ENCODE measurements at places on chromosomes 1 and 21.
A peak's percentile ranks its signal among the peaks of the same experiment; 100 is the strongest.

GRCh38 chr1:93021539-93022134, 57.4 kb upstream of the MTF2 start:
- DNase-seq: peak; percentile 16

DNA sequence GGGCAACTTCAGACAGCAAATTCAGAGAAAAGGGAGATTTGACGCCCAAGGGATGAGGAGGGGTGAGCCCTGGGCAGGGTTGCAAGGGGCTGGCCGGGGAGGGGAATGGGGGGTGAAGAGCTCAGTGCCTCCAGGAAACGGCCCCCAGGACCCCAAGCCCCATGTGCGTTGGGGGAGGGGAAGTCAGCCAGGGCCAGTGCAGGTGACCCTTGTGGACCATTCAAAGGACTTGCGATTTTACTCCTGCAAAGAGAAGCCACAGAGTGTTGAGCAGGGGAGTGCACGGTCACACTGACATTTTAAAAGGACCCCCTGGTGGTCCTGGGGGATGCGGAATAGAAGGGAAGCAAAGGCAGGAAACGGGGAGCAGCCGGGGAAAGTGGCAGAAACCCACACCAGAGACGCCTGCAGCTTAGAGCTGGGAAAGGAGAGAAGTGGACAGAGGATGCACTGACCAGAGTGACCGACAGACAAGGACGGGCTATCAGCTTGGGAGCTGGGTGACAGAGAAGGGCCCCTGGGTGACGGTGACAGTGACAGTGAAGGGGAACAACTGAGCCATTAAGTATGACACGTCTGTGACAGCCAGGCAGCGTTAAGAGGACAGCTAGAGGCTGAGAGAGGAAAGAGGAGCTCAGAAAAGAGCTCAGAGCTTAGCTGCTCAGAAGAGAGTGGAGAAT, 54.0 kb upstream of the TMEM51 start:
- no peak for DNase-seq

GRCh38 chr1:214215583-214215982, 65.4 kb upstream of the SMYD2 start:
- no peak for DNase-seq

DNA sequence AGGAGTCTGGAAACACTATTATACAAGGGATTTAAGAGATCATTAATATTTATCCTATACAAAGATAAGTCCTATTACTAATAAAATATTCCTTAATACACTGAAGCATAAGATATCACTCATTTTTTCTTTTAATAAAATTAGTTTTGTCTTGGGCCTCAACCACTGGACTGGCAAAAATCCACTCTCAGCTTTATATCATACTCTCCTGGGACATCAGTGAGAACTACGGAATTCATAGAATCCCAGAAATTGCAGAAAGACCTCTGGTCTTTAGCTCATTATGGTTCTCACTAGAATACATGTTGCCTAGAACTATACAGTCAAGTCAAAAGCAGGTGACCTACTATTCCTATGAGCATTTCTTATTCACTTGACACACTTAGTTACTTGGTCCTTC, 285.0 kb downstream of the LRRC40 start:
- DNase-seq: no peak

DNA sequence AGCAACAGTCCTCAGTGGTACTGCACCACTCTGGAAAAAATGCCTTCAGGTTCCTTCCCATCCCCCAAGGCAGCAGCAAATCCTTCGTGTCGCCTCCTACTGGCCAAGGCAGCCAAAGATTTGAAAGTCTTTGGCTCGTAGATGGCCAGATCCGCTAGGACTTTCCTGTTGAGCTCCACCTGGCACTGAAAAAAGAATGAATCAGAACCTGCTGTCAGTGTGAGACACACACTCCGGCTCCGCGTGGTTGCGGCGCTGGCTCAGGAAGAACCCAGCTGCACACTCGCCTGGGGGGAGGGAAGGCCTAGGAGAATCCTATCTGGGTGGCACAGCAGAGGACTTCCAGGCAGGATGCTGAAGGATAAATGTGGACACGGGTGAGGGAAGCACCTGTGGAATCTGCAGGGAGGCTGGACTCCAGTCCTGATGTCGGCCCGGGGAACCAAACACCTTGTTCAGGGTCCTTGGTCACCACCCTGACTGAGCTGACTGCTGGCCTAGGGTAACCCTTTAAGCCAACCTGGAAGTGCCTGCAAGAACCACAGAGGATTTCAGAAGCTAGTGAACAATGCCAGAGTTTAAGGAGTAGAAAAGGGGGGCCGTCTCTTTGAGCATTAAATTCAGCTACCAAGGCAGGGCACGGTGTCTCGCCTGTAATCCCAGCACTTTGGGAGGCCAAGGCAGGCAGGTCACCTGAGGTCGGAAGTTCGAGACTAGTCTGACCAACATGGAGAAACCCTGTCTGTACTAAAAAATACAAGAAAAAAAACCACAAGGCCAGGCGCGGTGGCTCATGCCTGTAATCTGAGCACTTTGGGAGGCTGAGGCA, 3.2 kb upstream of the CCNL2 start:
- no peak for DNase-seq

DNA sequence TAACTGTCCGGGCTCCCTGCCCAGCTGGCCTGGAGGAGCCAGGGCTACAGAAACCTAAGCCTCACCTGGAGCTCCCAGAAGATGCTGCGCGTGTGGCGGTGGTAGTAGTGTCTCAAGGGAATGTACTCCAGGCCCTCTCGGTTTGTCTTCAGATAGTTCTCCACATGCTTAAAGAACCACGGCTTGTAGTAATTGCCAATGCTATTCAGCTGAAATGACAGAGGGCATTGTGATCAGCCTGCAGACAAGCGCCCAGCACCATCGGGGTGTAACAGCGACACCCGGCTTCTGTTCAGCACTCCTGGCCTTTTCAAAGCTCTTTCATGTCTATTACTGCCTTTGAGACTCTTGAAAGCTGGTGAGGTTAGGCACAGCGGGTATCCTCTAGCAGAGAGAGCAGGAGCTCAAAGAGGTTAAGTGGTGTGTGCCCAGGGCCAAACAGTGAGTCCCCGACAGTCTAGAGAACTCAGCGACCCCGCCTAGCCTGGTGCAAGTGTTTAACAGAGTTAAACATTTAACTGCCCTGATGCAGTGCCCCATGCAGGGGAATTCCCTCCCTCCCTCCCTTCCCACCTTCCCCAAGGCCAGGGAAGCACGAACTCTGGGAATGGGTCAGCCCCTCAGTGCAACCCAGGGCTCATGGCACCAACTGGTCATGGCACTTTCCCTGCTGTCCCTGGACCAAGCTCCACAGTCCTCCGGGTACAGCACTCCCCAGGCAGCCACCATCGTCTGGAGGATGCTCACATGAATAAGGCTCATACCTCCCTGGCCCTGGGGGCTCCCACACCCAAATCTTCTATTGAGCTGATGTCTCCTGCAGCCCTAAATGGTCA, 21.5 kb downstream of the DHCR24 start:
- DNase-seq: no peak

GRCh38 chr1:223771814-223772770, 59.8 kb downstream of the CAPN2 start:
- DNase-seq: peak; percentile 69

DNA sequence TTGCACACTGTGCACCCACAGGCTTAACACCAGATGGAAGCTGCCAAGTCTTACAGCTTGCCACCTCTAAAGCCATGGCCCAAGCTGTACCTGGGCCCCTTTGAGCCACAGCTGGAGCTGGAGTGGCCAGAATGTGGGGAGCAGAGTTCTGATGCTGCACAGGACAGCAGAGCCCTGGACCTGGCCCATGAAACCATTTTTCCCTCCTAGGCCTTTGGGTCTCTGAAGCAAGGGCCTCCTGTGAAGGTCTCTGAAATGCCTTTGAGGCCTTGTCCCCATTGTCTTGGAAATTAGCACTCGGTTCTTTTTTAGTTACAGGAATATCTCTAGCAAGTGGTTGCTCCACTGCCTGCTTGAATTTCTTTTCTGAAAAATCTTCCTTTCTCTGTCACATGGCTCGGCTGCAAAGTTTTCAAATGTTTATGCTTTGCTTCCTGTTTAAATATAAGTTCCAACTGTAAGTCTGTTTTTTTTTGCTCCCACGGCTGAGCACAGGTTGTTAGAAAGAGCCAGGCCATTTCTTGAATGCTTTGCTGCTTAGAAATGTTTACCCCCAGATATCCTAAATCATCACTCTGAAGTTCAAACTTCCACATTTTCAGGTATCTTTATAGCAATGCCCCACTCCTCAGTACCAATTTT, 156.8 kb upstream of the GORAB start:
- no peak for DNase-seq

DNA sequence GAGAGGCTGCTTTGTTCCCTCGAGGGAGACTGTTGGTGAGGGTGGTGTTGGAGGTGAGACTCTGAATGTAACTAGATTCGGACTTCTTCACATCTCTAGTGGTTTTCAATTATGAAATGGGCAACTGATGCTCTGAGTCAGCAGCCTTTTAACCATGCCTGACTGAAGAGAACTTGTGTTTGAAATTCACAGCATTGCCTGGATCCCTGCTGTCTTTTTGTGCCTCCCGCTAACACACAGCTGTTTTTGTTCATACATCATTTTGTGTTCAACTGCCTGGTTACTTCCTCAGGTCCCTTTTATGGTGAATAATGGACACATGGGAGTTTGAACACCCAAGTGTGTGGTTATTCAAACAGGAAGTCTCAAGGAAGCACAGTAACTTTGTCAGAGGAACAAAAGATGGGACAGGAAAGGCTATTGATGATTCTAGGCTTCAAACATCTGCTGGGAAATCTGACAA, 16.8 kb downstream of the LAMC1 start:
- DNase-seq: peak; percentile 74

- no peak for DNase-seq
These were observed 55.2 kb downstream of the RNF220 start for GRCh38 chr1:44460107-44460882.

DNA sequence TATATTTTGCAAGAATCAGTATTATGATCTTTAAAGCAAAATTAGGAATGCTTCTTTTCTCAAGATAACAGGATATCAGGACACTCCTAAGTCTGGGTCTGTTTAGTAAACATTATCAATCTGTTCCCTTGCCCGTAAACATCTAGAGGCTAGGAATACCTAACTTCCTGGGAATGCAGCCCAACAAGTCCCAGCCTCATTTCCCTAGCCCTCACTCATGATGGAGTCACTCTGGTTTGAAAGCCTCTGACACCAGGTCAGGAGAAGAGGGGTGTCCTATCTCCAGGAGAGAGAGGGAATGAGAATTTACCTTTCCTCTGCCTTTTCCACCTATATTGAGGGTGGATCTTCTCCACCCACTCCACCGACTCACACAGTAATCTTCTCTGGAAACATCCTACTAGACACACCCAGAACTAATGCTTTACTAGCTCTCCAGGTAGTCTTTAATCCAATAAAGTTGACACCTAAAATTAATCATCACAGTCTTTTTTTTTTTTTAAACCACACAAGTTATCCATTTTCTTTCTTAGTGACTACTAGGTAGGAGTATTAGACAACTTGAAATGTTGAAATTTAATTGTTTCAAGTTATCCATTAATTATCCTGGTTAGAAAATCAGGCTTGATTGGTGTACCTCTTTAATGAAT, 659.3 kb downstream of the USP25 start:
- DNase-seq: no peak

DNA sequence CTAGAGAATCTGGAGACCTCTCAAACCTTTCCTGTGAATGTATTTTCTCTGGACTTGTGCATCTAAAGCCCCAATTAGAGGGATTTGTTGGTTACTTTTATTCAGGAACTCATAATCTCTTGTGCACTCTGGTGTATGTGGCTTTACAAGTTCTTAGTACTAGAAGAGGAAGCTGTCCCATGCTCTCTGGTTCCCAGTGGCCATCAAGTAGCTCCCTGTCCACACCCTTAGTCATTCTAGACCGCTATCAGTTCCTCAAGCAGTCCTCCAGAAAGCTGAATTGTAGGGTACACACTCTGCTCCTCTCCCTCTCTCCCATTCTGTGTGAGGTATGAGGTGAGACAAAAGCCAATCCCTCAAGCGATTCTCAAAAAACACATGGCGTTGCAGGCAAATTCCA, 470.3 kb downstream of the PTPRC start:
- no peak for DNase-seq

GRCh38 chr1:57336793-57337192, 87.1 kb downstream of the DAB1 start:
- no peak for DNase-seq

GRCh38 chr1:113659035-113659434, 100.3 kb downstream of the PHTF1 start:
- no peak for DNase-seq

GRCh38 chr1:58939146-58939545, 155.3 kb upstream of the JUN start:
- DNase-seq: no peak

DNA sequence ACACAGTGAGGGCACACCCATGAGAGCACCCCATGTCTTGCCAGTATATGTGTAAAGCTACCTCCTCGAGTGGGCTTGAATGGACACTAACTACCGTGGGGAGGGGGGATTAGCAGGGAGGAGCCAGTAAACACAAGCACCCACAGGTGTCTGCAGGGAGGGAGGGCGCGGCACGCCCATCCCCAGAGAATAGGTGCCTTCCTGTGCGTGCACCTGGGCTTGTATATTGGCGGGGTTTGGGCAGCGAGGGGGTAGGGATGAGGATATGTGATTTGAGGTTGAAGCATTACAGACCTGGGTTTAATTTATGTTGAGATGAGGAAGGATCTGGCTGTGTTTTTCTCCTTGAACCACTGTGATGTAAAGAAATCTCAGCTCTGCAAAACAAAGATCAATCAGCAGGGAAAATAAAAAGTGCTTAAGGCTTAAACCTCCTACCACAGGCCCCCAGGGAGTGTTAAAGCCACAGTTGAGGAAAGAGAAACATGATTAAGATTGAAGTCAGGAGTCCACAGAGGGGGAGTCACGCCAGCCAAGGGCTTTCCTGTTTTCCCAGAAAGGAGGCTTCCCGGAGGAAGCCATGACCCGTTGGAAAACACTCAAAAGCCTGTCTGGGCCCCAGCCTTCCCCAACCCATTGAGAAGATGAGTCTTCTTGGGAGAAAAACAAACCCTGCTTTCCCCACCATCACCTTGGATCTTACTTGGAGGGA, 80.0 kb downstream of the CAMK2N1 start:
- DNase-seq: peak; percentile 91

GRCh38 chr1:196056966-196057365, 551.3 kb downstream of the KCNT2 start:
- DNase-seq: no peak

- DNase-seq: no peak
These were observed 299.9 kb downstream of the TM2D1 start for GRCh38 chr1:61425040-61425439.

- peak; percentile 85 for DNase-seq
These were observed 2.3 kb downstream of the SPEN start for GRCh38 chr1:15849775-15850324.

- no peak for DNase-seq
These were observed 712 bp upstream of the LAMB3 start for GRCh38 chr1:209652873-209653401.

- no peak for DNase-seq
These were observed 12.9 kb upstream of the LELP1 start for GRCh38 chr1:153190373-153190772.

- DNase-seq: peak; percentile 22
These were observed 173.6 kb upstream of the IGSF21 start for GRCh38 chr1:17933971-17934370.

DNA sequence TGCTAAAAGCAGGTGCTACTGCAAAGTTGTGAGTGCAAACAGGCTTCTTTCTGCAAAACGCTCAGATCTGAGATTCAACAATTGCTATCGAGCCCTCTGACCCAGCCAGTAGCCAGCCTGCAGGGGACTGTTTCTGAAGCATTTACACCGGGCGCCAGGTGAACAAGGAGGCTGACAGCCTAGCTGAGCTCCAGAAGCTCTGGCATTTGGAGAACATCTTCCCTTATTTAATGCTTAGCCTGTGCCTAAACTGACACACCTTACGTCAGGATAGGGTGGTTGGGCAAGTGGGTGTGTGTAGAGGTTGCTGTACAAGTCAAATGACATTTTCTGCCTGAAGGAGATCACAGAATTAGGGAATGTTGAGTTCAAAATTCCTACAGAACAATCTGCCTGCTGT, 15.8 kb upstream of the PLA2G2C start:
- no peak for DNase-seq
